ENCODE measurements at places on chromosomes 7 and 10.

- DNase-seq, result no peak
Measured at GRCh38 chr7:148318838-148319237, 271.7 kb upstream of the C7orf33 start.

DNA sequence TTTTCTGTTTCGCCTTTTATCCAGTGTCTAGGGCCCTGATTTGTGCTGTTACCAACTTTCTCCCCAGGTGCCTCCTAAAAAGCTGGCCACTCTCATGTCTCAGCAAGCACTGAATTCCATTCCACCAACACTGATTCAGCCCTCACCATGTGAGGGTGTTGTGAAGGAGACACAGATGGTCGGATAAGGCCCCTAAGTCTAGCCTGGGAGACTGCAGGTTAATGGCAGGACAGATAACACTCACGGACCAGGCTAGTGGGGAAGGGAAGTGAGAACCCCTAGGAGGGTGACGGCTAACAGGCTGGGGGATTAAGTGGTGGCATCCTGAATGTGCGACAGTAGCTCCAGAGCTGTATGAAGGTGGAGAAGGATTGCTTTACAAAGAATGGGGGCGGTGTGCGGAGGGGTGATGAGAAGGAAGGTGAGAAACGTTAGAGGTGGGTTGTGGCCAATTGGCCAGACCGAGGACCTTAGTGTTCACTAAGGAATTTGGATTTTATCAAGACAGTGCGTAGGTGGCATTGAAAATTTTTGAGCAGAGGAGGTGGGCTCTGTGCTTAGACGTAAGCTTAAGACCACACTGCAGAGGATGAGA is 3.8 kb upstream of the DUSP5 start:
- no peak for DNase-seq

DNA sequence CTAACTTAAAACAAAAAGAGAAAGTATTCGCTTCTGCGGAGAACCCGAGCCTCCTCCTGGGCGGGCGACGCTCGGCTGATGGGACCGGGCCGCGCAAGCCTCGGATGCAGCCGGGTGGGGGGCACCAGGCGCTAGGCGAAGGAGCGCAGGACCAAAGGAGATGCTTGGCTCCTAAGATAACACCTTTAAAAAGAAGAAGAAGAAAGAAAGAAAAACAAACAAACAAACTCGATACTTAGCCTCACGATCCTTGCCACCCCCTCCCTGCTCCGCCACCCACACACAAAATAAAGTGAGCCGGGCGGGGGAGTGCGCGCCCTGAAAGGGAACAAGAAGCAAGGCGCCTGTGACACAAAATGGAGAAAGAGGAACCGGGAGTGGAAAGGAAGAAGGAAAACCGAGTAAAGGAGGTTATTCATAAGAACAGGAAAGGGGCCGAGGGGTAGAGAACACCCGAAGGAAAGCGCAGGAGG is 34.0 kb upstream of the EBLN1 start:
- peak; percentile 60 for DNase-seq

DNA sequence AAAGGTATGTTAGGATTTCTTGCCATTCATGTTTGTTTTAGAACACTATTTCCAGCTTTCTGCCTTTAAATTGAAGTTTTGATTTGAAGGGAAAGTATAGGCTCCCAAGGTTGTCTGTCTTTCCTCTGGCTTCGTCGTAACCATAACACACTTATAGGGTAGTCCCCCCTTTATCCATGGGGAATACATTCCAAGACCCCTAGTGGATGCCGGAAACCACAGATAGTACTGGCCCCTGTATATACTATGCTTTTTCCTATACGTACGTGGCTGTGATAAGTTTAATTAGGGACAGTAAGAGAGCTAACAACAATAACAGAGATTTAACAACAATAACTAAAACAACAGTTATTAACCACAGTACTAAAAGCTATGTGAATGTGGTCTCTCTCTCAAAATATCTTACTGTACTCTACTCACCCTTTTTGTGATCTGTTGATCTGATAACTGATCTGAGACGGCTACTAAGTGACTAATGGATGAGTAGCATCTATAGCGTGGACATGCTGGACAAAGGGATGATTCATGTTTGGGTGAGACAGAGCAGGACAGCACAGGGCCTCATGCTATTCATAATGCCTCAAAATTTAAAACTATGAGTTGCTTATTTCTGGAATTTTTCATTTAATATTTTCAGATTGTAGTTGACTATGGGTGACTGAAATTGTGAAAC is 273.1 kb downstream of the AUTS2 start:
- DNase-seq, result no peak

DNA sequence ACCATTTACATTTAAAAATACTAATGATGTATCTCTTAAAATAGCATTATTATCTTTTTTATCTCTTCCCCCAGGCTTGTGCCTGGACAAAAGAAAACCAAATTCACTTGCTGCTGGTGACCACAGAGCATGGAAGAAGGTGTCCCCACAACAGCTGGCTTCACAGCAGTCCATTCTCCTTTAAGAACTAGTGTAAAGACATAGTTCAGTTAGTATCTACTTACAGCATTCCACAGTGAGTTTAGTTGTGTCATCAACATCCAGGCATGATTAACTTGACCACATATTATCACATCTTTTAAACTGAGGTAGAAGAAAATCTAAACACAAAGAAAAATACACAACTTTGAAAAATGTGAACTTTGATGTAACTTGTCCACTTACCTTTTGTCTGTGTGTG is 55.0 kb downstream of the LRRC17 start:
- no peak for DNase-seq

- no peak for DNase-seq
Measured at GRCh38 chr10:84654671-84655070, 326.3 kb downstream of the CCSER2 start.

DNA sequence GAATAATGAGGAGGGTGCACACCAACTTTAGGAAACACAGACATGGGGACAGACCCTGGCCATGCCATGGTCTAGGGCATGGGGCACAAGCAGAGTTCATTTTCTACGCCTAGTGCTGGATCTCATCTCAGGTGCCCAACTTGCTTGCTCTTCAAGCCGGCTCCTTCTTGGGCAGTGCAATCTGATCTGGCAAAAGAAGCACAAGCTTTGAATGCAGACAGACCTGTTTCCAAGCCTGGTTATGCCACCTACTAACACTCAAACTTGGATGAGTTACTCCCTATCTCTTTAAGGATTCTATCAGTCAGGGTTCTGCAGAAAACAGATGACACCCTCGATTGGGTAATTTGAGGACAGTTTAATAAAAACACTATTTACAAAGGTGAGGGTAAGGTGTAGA is 34.9 kb upstream of the WAPL start:
- no peak for DNase-seq

DNA sequence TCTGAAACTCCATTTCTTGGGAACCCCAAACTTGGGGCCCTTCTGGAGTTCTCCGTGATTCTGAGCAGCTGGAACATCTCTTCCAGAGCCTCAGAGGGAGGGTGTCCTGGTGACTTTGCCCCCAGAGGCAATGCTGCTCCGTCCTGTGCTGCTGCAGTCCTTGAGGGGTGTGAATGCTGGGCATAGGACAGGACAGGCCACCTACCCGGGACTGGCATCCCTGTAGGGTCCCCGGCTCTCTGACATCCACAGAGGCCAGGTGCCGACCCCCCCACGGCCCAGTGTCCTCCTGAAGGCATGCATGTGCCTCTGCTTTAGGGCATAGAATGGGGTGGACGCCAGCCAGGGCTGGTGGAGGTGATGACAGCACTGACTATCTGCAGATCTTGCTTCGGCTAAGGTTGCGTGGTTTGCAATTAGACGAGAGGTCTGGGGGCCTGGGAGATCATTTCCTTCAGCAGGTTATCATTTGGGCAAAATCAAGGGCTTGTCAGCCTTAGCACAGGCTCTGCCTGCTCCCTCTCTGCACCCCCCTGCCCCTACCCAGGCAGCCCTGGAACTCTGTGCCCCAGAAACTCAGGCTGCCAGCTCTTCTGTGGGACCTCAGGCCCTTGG is 136.9 kb upstream of the GPR26 start:
- DNase-seq, result no peak

DNA sequence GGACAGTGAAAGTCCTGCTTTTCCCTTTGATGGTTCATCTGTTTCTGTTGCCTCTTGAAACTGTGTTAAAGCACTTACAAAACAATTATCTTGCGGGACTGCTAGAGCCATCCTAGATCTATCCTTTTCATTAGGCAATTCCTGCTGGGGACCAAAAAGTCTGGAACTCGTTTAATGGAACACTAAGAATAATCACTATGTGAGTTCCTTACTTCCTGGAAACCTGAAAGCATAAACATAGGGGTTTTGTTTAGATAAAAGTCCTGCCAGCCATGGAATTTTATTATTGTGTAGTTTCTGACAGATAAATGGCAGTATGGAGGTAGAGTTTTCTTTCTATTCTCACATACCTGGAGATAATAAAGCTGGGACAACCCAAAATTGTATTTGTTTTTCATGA is 1133.3 kb downstream of the SORCS3 start:
- DNase-seq, result no peak

- DNase-seq, result no peak
Measured at GRCh38 chr7:4167385-4167910, 514.6 kb upstream of the FOXK1 start.

DNA sequence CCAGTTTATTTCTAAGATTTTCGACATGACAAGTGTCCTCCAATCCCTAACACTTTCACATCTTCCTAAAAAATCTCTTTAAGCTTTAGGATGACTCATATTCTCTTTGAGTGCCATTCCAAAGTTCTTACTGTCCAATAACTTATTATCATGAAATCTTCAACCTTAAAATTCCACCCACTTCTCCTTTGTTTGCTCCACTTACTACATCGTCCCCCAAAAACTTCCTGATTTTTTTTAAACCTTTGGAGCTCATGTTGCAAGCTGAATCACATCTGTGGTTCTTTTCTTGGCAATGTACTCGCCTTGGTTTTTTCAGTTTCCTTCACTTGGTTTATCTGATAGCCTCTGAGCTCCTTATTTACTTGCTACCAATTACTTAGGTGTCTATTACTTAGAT is 39.2 kb upstream of the JCAD start:
- no peak for DNase-seq

- no peak for DNase-seq
Measured at GRCh38 chr7:76281006-76281705, 21.3 kb upstream of the HSPB1 start.

- no peak for DNase-seq
Measured at GRCh38 chr7:149713061-149713730, 60.2 kb downstream of the ZNF467 start.

DNA sequence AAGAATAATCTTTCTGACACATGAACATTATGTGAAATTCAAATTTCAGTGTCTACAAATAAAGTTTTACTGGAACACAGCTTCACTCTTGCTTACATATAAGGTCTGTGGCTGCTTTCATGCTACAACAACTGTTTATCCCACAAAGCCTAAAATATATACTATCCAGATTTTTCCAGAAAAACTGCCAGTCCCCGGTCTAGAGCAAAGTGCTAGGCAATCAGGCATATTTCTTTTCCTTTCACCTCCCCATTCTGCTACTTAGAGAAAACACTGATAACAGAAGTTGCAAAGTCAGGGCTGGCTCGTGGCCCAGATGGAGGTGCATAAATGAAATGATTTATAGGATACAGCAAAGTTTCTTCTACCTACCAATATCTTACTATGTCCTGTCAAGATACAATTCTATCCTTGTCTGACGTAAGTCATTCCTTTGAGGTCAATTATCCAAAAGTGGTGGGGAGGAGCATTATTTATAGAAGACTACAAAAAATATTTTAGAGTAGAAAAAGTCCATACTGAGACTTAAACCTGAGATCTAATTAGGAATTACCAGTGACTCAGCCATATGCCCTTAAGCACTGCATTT is 384.1 kb downstream of the NXPH1 start:
- DNase-seq, result no peak

DNA sequence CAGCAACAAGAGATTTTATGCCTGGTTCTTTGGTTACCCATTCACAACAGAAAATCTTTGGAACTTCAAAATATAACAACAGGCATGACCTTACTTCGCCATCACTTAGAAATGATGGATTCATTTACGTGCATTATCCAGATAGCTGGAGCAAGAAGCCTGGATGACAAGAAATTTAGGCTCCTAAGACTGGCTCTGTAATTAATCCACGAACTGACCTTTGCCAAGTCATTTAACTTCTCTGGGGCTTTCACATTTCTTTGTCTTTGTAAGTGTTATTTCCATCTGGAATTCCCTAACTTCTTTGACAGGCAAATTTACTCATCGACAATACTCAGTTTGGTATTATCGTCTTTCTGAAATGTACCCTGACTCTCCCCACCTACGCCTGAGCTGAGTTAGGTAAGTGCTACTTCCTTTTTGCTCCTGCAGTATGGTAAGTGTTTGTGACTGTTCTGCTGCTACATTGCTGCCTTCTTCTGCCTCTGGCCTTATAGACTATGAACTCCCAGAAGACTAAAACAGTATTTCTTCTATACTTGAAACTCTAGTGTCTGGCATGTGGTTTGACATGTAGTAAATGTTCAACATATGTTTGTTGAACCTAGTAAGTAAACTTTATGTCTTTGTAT is 5.5 kb upstream of the MDFIC start:
- DNase-seq, result peak; percentile 33

Measured in stimulated activated naive CD8-positive, alpha-beta T cell treated with anti-CD3 and anti-CD28 coated beads, Interleukin-15, Interleukin-2, amounts not matched to agents 100 U/mL and 50 U/mL, for 24 hours (primary cell).